ENCODE measurements at places on chromosomes 12 and 14. TPM values are rescaled to one million over a fixed set of nuclear protein-coding genes. Genes with fewer than 3 reads are reported as not detected.

The PIP4K2C gene
- 34.2 TPM for total RNA-seq

DNA sequence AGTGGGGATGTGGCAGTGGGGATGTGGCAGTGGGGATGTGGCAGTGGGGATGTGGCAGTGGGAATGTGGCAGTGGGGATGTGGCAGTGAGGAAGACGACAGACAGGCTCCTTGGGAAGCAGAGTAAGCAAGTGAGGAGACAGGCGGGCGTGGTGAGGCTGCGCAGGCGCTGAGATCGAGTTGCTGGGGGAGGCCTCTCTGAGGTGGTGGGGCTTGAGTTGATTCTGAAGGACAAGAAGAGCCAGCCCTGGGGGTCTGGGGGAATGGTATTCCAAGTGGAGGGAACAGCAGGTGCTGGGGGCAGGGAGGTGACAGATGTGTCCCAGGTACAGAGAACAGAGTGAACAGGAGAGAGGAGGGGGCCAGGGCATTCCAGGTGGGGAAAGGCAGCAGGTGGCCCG lies 33.8 kb upstream of the TSPAN9 start:
- no peak for DNase-seq

DNA sequence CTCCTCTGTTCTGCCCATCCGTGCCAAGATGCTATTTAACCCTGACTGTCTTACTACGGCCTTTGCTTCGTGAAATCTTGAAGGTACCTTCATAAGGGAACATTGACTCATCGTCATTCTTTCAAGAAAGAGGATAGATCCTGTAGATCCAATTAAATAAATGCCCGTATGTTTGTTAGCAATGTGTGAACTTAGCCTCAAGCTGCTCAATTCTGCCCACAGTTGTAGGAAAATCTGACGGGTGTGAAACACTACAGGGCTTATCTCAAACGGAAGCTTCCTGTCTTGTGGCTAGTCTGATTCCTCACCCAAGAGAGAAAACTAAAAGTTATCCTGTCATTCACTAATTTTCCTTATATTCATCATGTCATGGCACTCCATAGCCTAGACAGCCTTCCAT lies 168.0 kb upstream of the TBX3 start:
- no peak for DNase-seq

GRCh38 chr14:104685216-104685997 lies 4.0 kb upstream of the INF2 start:
- DNase-seq, result no peak

DNA sequence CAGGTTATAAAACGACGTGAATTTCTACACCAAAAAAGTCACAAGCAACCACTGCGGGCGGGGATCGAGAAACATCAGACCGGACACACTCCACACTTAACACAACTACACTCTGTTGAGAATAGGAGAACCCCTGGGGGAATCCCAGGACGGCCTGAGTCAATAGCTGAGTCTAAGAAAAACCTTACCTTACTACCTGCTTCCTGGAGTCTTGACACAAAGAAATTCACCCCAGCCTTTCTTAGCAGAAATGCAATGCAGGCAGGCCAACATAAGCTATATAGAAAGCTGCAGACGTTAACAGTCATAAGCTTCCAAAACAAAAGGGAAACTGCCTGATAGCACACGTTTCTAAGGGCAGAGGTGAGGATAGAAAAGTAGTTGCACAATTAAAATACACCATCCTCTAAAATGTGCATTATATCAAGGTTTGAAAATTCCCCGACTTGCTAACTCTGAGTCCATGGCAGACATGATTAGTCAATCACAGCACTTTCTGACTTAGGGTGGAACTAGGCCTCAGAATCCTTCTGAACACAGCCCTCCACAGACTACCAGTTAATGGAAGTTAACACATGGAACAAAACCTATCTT lies 68.0 kb downstream of the CCDC88C start:
- no peak for DNase-seq

Measured in epithelial cell of proximal tubule (primary cell).